ENCODE measurements at places on chromosomes 12 and 14.

GRCh38 chr14:90523544-90523943 lies 126.7 kb downstream of the CALM1 start:
- peak; percentile 66 for DNase-seq

- peak; percentile 60 for DNase-seq
Observed at GRCh38 chr14:57692671-57693070, 173.2 kb downstream of the SLC35F4 start.

- DNase-seq = no peak
Observed at GRCh38 chr14:104217486-104218360, 79.3 kb downstream of the KIF26A start.

DNA sequence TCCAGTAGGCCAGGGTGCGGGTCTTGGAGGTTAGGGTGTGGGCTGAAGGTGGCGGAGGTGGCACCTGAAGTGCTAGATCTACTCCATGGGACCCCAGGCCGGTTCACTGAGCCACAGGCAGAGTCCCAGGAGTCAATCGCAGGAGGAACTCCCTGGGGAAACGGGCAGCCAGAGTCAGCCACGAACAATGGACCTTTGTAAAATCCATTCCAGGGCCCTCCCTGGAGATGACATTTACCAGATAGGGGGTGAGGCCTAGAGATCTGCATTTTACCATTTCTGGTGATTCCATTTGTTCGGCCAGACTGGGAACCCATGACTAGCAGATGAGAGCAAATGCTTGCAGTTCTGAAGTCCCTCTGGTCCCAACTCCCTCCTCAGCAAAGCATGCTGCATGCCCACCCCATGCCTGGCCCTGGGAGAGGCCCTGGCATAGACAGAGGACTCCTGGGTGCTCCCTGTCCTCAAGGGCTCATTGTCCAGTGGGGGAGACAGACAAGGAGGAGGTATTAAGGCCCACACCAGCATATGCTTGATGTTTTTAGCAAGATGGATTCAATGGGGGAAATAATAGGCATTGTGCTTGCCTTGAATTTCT lies 115.5 kb downstream of the EML1 start:
- DNase-seq = no peak

DNA sequence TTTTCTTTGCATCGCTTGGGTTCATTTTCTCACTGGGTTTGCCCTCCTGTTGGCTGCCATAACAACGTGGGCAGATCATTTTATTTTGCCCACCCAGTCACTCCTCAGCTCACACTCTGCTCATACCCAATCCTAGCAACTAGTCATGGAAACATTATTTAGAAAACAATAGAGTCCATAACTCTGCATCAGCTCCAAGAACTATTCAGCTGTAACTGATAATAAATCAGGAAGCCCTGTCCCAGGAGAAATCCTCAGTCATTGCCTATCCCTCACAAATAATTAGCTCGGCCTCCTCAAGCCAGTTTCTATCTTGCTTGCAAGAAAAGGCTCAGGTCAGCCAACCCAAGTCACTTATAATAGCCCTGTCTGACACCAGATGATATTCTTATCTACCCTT lies 43.2 kb downstream of the RTN1 start:
- no peak for DNase-seq

DNA sequence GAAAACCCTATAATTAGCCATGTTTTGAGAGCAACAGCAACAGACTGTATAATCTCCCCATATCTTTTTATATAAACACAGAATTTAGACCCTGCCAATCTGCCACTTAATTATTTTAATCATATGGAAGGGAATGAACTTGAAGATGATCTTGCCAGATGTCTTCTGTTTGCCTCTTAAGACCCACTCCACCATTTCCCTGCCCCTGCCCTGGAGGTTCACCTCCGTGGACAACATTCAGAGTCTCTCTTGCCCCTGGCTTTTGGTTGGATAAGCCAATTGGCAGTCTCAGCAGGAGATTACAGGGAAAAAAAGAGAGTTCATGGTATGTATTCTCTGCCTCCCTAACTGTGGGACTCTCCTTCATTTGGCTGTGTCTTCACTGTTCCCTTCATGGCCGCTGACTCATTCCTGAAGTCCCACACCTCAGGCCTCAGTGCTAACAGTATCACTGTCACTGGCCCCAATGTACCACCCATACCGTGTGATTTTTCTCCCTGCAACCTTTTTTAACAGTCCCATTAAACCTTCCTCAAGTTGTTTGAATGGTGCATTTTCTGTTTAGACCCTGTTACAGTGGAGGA lies 184.8 kb downstream of the PIK3C2G start:
- no peak for DNase-seq

- no peak for DNase-seq
Observed at GRCh38 chr14:37098132-37098531, 74.3 kb downstream of the SLC25A21 start.

GRCh38 chr12:88801227-88802095 lies 221.2 kb upstream of the KITLG start:
- no peak for DNase-seq

- DNase-seq = no peak
Observed at GRCh38 chr14:84688297-84689025, 841.5 kb upstream of the FLRT2 start.

GRCh38 chr12:51970904-51971646 lies 19.6 kb downstream of the ACVR1B start:
- DNase-seq = peak; percentile 21

DNA sequence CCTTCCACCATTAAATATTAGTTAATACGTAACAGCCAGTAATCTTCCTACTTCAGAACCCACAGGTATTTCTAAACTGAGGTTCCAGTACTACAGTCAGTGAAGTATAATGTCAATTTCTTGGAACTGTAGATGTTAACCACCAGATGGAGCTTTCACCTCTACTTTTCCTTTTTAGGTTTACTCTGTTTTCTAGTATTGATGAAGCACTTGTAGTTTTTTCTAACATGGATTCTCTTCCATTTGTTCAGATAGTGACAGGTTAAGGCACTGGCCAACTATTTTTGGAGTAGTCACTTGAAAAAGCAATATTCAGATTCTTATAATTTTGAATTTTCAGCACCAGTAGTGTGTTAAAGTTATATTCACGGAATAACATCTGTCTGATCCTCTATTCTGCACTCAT lies 4.6 kb upstream of the SEC23A start:
- peak; percentile 35 for DNase-seq

- DNase-seq = no peak
Observed at GRCh38 chr12:76544601-76545261, 14.8 kb downstream of the OSBPL8 start.

DNA sequence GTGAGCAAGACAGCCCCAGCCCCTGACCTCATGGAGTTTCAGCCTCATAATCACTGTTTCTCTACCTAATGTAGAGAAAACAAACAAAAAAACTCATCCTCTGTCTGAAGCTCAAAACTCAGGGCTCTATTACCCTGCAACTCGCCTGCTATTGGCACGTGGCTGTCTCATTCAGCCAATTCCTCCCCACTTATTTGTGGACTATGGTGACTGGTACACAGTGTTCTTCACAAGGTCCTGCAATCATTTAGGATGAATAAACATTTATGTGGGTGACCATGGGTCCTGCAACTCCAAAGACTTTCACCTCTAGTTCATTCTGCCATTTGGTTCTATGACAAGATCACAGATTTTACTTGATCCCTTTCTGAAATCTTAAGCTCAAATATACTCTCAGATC lies 4.7 kb downstream of the PPP2R3C start:
- no peak for DNase-seq

- no peak for DNase-seq
Observed at GRCh38 chr14:102277874-102278630, 26.9 kb downstream of the MOK start.
